ENCODE measurements at places on chromosomes 3 and 15. TPM values are rescaled to one million over a fixed set of nuclear protein-coding genes. Genes with fewer than 3 reads are reported as not detected.

DNA sequence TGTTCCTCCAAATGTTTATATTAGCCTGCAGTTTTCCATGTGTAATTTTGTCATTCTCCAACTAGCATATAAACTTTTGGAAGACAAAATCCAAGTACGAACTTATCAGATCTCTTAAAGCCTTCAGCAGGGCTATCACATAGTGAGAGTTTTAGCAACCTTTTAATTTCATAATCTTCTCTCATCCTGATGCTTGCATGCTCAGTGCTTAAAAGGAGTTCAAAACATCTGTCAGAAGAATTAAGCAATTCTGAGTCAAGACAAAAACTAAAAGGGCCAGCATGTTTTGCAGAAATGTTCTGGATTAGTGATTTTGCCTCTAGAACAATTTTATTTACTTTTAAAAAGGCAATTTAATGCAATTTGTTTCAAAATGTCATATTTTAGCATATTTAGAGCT is 73.4 kb upstream of the SLC2A2 start:
- DNase-seq = no peak

The FSIP1 gene
- 0.73 TPM for total RNA-seq

- DNase-seq = no peak
Observed at GRCh38 chr3:61826161-61826560, 264.8 kb downstream of the PTPRG start.

The SAMMSON gene
- total RNA-seq = 0.55 TPM

DNA sequence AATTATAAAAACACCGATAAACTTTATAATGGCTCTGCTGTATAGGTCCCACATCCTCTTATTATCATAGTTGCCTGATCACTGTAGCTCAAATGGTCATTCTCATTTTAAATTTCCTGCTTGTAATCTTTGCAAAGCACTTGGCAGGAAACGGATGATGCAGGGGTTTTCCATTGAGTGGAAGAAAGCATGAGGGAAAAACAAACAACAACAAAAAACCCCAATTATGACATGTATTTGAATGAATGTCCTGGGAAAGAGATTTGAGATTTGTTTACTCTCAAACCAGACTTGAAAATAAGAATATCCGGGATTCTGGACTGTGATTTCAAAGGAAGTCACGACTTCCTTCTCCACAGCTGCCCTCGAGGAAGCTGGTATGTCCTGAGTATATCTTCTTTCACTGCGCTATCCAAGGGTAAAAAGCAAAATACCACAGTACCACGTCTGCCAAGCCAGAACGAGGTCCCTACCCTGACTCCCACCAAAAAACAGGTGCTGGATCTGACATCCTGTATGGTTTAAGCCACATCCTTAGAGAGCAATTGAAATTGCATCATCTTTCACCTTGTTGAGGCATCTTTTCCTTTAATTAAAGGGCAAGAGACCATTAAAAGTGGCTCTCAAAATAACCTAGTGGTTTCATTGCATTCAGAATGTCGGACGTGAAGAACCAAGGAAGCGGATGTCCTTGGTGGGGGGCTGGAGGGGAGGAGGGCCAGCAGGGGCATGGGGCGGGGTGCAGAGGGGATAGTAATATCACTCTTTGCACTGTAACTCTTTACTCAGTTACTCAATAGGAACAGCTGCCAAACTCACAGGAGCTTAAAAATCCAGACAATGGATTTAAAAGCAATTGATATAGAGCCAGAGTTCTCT is 13.5 kb upstream of the TIPIN start:
- no peak for DNase-seq

DNA sequence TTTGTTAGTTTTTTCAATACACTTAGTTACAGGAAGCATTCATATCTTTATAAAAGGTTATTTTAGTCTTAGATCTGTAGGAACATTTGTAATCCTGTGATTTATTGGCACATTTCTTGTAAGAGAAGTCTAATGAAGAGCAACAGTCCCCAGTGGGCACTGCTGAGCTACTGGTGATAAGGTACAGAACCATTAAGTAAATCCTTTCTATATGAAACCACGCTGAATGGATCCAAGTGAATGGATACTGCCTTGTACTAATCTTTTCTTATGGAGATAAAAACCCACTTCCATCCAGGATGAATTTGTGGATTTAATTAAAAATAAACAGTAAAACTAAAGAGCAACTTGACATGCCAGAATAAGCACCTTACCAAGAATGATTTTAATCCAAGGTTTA is 64.0 kb downstream of the SHQ1 start:
- no peak for DNase-seq

GRCh38 chr15:92733934-92734521 is 78.5 kb upstream of the FAM174B start:
- DNase-seq = peak; percentile 68

- no peak for DNase-seq
Observed at GRCh38 chr3:176274161-176274560, 923.1 kb downstream of the TBL1XR1 start.

DNA sequence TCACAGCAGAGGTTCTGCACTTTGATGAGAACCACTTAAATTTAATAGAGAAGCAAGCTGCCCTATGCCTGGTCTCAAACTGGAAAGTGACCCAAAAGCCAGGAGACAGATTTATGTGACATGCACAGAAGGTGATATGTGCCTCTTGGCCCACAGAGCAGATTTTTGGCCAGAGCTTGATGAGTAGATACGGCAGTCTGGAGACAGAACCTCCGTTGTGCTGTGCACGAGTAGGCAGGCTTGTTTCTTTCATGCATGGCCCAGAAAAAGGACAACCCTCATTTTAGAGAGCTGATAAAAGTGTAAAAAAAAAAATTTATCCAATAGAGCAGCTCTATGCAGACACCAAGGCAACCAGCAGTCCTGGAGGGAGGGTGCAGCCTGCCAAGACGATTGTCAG is 423.1 kb downstream of the CNTN6 start:
- DNase-seq = no peak

GRCh38 chr3:176971613-176972174 is 225.6 kb downstream of the TBL1XR1 start:
- no peak for DNase-seq

- no peak for DNase-seq
Observed at GRCh38 chr3:126525853-126526667, 2.1 kb downstream of the CHST13 start.

DNA sequence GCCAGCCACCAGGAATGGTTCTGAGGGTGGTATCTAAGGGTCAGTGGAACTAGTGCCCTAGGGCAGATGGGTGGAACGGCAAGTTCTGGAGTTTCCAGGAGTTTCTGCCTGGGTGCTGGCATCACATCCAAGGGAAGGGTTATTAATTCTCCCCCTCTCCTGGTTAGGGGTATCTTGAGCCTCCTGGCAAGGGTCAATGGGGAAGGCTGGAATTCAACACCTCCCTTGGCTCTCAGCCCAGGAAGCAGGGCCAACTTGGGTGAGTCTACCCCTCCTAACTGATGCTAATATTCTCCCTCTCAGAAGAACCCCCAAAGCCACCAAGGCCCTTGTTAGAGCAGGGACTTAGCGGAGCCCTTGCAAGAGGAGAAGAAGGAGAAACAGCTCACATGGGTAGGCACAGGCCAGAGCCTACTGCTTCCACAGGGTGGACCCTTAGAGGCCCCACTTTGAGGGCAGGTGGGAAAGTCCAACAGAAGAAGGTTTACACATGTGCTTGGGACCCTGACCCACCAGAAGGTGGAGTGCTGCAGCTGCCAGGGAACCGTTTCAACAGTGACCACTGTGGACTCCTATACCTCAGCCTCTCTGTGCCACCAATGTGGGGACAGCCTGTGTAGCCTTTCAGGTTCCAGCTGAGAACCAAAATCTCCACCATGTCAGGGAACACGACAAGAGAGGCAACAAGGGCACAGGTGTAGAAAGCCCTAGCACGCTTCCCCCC is 3.3 kb downstream of the TMEM115 start:
- DNase-seq = no peak

DNA sequence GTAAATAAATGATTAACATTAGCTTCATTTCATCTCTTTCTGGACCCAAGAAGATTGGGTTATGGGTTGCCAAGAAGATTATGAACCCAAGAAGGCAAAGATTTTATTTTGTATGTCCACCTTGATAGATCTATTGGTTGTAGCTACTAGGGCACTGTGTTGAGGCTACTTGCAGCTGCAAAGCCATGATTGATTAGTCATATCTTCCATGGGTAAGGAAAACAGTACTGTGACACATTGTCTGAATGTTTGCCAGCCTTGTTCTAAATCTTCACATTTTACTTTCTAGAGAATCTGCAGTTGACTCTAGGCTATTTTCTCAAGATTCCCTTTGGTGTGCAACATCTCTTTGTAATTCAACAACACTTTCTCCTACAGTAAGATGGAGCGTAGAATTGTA is 229.2 kb upstream of the KCNH8 start:
- DNase-seq = no peak

The RHCG gene
- total RNA-seq = 0.26 TPM

DNA sequence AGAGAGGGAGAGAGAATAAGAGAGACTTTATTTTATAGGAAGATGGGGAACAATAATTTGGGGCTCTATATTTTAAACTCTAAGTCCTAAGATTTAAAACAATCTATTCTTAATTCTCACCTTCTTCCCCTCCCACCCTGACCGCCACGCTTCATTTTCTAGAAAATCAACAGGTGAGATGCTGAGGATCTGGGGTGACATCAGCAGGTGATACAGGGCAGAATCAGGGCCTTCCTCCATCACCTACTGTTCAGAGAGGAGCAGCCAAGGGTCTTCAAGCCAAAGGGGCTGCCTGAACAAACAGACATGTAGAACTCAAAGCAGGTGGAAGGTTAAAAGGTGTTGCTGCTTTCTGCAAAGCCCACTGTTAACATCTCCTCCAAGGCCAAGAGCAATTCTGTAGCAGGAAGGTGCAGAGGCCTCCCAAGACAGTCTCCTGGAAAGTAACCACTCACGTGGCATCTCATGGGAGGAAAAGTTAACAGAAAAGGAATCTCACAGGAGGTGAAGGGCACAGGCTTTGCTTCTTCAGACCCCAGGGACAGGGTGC is 183.6 kb upstream of the TLE3 start:
- no peak for DNase-seq

The VWA5B2 gene
- 0.62 TPM for total RNA-seq

GRCh38 chr15:101020451-101020850 is 101.3 kb downstream of the LRRK1 start:
- DNase-seq = no peak

The RASGRF1 gene
- total RNA-seq = 0.05 TPM

The GPR176 gene
- total RNA-seq = 39.3 TPM

The VGLL3 gene
- 0.44 TPM for total RNA-seq

The FAM174B gene
- 66.0 TPM for total RNA-seq

The CHRM5 gene
- total RNA-seq = not detected

The DLL4 gene
- 0.64 TPM for total RNA-seq

The SI gene
- not detected for total RNA-seq

DNA sequence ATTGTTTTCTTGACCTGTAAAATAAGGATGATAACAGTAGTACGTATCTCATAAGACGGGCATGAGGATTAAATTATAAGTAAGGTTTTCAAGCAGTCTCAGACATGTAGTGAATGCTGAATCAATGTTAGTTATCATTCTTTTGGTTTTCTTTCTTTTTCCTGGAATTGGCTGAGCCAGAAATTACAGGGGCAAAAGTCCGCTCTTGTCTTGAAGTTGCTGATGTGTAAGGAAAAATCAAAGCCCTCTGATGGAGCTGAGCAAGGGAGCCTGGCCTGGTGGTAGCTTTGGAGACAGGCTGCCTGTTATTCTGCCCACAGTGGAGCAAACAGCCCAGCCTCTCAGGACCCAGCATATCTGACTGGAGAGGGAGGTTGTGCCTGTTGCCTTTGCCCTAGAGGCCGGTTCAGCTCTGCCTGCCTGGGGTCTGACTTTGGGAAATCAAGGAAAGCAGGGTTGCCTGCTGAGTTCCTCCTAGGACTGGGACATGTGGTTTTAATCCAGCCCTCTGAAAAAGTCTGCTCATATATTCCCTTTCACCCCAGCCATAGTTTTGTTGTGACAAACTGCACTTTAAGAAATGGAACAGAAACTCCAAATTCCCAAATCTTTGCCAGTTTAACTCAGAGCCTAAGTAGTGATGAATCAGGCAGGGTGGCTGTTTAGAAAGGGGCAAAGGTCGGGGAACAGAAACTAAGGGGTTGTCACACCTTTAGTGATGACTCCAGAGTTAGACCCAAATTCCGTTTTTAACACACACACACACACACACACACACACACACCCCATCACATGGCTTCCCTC is 40.1 kb downstream of the GASK1A start:
- peak; percentile 35 for DNase-seq

The SPSB4 gene
- 8.2 TPM for total RNA-seq

GRCh38 chr3:100419406-100419805 is 18.1 kb downstream of the LNP1 start:
- no peak for DNase-seq

DNA sequence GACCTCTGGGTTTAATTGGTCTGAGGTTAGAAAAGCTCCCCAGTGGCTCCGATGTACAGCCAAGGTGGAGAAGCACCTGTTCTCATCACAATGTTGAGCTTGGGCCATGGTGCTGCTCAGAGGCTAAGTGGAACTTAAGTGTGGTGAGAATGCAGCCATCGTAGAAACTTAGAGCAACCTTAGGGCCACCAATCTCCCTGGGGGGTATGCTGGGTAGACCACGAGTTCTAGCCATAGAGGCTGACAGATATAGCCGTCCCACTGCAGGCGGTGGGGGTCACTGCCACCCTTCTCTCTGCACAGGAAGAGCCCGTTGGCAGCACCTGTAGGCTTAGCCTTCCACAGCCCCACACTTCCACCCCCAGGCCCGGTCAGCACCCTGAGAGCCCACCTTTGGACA is 38.0 kb downstream of the MGLL start:
- DNase-seq = no peak

The OR5K2 gene
- not detected for total RNA-seq

DNA sequence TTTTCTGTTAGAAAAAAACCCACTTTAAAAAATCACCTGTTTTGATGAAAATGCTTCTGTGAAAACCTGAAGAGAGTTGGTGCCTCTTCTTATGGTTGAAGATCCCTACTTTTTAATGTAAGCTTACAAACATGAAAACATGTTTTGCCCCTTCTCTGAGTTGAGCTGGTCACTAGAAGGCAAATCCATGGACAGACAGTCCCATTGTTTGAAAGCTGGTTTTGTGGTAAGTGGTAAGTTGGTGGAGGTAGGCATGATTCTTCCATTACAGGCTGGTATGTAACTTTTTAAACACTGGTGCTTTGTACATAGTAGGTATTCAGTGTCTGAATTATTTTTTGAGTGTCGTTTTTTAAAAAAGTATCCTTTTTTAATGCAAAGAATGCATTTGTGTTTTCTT is 6.1 kb downstream of the ABHD5 start:
- DNase-seq = no peak

GRCh38 chr3:173986861-173987410 is 589.4 kb downstream of the NLGN1 start:
- DNase-seq = no peak

The CD80 gene
- 2.5 TPM for total RNA-seq

The TIGIT gene
- total RNA-seq = not detected

GRCh38 chr15:47670365-47670764 is 46.9 kb upstream of the SEMA6D start:
- DNase-seq = no peak

GRCh38 chr3:130386604-130387263 is 41.3 kb downstream of the COL6A5 start:
- DNase-seq = no peak

DNA sequence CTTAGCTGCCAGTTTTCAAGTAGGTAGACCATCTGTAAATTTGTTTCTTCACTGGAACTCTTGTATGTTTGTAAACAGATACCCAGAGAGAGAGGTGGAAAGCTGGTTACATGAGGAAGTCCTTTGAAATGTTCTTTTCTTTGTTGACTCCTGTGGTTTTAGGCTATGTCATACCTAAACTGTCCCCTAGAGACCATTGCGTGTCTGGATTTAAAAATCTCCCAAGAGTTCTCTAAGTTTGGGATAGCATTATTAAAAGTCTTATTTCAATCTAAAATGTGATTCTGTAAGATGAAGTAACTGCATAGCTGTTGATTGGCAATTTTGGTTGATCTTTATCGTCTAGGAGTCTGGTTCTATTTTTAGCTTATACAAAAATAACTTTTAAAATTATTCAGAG is 127.2 kb downstream of the GHSR start:
- DNase-seq = no peak
